CD4-positive, alpha-beta T cell treated with Interleukin-17A for 4 hours (primary cell): ENCODE measurements at places on chromosomes 2 and 18.

GRCh38 chr2:178949584-178949983 is 100.4 kb downstream of the CCDC141 start:
- DNase-seq = no peak

DNA sequence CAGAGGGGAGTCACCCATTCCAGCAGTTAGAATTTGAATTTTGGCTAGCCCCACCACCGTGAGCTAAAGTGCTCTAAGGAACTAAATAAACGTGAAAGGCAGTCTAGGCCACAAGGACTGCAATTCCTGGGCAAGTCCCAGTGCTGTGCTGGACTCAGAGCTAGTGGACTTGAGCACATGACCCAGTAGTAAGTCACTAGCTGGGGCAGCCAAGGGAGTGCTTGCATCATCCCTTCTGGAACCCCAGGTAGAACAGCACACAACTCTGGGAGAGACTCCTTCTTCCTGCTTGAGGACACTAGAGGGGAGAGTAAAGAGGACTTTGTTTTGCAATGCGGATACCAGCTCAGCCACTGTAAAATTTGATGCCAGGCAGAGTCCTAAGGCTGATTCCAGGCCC is 672.2 kb downstream of the CPS1 start:
- no peak for DNase-seq

GRCh38 chr2:222915092-222915957 is 54.5 kb downstream of the ACSL3 start:
- no peak for DNase-seq

DNA sequence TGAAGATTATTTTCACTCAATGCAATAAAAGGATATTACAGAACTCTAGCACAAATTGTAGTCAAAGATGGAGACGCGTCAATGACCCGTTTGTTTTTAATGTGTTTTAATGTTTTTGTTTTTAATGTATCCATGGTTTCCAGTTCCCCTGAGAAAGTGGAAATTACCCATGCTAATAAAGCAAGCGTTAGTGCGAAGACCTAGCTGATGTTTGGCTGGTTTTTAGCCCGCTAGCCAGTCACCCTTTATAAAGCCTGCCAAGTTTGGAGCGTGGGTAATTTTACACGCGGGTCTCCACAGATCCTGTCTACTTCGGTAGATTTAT is 430 bp upstream of the CHMP1B start:
- no peak for DNase-seq

DNA sequence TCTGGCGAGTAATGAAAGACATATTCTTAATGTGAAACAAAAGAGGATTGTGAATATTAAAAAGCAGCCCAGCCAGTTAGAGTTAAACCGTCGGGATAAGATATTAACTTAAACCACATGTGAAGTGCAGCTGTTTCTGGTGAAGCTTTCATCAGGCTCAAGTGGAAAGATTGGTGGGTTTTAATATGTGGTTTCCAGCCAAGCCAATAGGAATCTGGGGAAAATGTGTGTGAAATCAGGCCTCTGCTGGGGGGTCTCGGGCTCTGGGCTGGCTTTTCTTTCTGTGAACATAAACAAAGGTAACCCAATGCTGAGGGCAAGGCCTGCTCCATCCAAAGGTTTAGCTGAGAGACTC is 279.6 kb downstream of the SLC4A3 start:
- no peak for DNase-seq

DNA sequence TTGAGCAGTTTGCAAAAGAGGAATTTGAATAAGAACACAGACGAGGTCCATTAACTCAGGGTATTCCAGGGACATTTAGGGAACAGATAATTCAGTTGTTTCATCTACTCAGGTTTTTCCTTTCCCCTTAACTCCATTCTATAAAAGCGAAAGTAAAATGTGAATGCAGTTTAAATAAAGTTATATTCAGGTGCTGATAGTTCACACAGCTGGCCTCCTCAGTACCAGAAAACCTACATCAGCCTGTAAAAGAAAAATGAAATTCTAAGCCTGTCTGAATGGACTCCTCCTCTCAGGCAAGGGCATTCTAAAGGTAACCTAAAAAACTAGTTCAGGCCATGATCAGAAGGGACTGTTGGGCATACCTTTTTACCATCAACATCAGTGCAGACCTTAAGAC is 873.8 kb downstream of the SUCLG1 start:
- no peak for DNase-seq

GRCh38 chr2:47601568-47601967 is 181.4 kb upstream of the MSH6 start:
- DNase-seq = no peak

DNA sequence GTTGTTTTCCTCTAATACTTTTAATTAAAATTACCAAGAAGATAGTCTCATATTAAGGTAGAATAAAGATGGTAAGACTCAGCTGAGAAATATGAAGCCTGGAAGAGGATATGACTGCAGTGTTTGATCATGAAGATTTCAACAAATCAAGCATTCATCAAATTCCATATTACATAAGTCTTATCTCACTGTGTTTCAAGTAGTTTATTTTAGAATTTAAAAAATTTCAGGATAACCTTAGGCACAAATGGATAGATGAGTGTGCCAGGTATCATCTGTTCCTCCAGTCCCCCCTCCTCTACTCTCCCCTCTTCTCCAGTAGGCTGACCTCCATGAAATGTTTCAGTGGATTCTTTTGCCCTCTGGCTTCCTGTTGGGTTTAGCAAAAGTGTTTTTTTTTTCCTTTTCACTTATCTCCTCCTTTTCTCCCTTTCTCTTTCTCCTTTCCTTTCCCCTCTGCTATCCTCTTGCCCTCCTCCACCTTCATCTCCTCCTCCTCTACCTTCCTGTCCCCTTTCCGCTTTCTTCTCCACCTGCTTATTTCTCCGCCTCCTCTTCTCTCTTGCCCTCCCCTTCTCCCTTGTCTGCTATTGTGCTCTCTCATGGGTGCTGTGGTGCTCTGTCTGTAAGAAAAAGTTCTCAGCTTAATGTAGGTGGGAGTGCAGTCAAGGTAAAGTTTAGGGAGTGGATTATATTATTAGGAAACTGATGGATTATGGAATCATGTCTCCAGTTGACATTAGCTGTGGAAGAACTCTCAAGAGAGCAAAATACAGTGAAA is 72.8 kb downstream of the ABI2 start:
- DNase-seq = no peak

GRCh38 chr2:64524604-64525316 is 632 bp downstream of the AFTPH start:
- DNase-seq = peak; percentile 36

GRCh38 chr2:236403811-236404210 is 139.6 kb upstream of the ASB18 start:
- DNase-seq = no peak

GRCh38 chr2:48009256-48009655 is 103.0 kb upstream of the FBXO11 start:
- no peak for DNase-seq

GRCh38 chr18:78876868-78877267 is 102.8 kb upstream of the SALL3 start:
- DNase-seq = no peak

DNA sequence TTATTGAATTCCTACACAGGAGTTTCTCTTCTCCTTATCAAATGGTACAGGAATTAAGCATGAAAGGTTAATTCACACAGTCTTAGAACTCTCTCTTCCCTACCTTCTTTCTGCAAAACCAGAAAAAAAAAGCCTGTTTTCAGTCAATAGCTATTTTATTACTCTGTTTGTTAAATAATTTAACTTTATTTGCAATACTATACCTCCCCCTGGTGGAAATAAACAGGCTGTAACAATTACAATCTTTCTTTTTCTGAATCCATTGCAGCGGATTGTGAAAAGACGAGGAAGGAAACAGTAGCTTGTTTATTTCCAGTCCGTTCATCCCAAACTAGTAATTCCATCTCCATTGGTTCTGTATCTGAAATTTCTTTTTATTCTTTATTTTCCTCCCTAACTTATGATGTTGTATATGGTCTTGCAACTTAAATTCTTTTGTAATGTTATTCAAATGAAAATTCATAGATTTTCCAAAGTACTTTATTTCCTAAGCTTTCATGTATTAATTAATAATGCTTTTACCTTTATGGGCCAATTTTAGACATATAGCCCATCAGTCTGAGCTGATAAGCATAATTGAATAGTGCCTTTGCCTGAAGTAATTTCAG is 165.2 kb downstream of the SH3BP4 start:
- DNase-seq = no peak

GRCh38 chr2:167769020-167769419 is 478.4 kb downstream of the STK39 start:
- no peak for DNase-seq

DNA sequence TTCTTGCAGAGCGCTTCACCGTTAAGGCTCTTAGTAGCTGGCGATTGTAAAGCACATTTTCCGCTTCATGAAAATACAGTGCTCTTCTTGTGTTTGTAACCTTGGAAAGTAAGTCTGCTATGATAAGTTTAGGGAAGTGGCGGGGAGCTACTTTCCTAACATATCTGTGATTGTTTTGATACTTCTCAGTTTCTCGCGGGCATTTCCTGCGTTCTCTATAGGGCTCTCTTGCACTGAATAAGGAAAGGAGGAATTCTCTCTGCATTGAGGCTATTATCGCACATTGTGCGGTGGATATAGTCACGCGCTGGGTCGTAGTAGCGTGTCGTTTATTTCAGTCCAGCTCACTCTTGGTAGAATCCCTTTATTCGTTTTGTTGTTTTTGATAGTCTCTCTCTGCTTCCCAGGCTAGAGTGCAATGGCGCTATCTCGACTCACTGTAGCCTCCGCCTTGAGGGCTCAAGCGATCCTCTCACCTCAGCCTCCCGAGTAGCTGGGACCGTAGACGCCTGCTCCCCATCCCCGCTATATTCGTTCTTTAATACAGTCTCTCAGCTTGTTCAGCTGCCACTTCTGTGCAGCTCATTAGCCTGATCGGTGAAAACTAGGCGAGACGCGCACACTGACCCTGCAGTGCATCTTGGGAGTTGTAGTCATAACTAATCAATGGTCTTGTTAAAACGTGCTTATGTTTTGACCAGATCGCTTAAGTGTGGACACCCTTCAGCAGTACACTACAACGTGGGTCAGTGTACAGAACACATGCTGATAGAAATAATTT is 1.0 kb upstream of the PPP4R3B start:
- peak; percentile 63 for DNase-seq

DNA sequence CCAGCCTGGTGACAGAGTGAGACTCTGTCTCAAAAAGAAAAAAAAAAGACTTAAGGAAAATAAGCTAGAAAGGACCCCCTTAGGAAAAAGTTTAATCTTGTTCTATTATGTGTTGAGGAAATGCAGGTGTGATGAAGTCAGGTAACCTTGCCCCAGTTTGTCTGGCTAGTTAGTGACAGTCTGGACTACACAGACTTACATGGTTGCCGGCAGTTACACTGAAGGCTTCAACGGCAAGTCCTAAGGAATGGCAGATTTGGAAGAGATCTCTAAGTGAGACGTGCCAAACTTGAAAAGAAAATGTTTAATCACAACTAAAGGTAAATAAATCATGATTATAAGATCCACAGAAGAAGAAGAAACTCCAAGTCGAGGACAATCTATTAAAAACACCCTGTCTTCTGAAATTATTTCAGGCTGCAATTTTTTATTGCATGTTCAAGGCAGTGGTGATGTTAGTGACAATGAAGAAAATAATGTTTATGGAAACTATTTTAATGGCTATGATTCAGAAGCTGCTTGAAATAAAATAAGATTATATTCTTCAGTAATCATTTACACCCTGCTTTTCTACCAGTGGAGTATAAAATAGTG is 84.2 kb downstream of the TTC27 start:
- DNase-seq = no peak
